ENCODE measurements at places on chromosomes 7 and 10. TPM values are rescaled to one million over a fixed set of nuclear protein-coding genes. Genes with fewer than 3 reads are reported as not detected.

Gene TMEM213
- total RNA-seq = not detected

Gene ADRA2A
- 0.64 TPM for total RNA-seq

DNA sequence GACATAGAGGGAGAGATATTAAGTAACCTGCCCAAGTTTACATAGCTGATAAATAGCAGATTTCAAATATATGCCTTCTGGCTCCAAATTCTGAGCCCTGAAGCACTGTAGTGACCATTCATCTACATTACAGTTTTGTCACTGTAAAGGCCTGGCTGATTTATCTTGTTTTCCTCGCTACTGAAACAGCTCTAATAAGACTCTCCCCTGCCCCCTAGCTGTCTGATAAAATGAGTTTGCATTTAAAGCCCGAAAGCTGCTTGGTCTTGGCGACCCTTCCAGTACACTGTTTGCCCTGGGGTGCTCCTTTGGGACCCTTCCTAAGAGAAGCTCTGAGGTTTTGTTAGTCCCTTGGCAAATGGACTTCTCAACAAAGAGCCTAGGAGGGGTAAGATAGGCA is 59.7 kb upstream of the RAB11FIP2 start:
- no peak for DNase-seq

DNA sequence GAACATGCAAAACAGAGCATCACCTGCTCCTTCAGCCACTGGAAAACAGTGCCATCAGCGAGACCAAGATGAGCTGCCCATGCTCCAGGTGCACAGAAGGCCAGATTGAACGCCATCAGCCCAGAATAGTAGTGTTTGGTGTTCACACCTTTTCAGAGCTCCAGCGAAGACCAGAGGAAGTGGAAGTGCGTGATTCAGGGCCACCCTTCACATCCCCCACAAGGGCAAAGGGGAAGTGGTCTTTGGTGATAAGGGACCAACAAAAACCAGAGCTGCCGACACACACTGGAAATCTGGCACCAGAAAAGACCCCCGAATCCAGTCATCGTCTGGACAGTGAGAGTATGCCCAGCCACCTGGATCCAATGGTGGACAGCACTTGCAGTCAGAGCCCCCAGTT is 29.5 kb upstream of the TMEM72 start:
- no peak for DNase-seq

Gene CLRN3
- not detected for total RNA-seq

GRCh38 chr10:70832852-70833528 is 17.2 kb downstream of the SGPL1 start:
- no peak for DNase-seq

DNA sequence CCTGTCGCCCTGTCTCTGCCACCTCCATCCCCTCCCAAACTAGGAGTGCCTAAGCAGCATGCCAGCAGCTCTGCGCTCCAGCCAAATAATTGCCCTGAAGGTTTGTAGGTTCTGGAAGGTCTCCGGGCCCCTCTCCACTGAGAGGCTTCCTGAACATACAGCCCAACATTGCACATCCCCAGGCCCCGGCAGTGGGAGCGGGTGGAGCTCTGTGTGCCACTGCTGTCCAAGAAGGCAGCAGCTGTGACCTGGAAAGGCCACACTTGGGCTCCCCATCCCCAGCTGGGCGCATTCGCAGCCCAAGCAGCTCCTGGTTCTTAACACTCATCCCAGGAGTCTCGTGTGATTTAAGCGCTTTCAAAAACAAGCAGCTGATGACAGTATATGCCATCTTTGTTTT is 95.7 kb downstream of the COL13A1 start:
- DNase-seq = no peak

- DNase-seq = no peak
Observed at GRCh38 chr10:79052291-79053080, 16.3 kb upstream of the ZMIZ1 start.

GRCh38 chr7:137574812-137575211 is 231.3 kb upstream of the PTN start:
- DNase-seq = no peak

Gene RPEL1
- not detected for total RNA-seq

Gene YWHAG
- total RNA-seq = 238 TPM

Gene DUSP5
- total RNA-seq = 7.1 TPM

GRCh38 chr10:34121781-34122622 is 693.1 kb downstream of the PARD3 start:
- no peak for DNase-seq

DNA sequence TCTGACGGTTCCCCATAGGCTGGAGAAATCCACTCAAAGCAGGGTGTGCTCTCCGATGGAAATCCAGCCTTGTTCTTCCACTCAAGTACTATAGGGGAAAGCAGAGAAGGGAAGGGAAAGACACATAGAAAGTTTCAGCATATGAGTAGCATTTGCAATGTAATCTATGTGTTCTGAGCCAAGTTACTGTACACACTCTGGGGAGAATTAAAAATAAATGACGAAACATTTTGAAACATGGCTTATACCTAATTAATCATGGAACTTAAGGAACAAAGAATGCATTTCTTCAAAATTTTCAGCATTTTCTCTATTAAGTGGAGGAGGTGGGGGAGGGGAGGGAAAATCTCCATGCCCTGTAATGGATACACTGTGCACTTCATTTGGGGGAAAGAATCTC is 198.1 kb upstream of the HABP2 start:
- DNase-seq = no peak

Gene GDF10
- 0.32 TPM for total RNA-seq

DNA sequence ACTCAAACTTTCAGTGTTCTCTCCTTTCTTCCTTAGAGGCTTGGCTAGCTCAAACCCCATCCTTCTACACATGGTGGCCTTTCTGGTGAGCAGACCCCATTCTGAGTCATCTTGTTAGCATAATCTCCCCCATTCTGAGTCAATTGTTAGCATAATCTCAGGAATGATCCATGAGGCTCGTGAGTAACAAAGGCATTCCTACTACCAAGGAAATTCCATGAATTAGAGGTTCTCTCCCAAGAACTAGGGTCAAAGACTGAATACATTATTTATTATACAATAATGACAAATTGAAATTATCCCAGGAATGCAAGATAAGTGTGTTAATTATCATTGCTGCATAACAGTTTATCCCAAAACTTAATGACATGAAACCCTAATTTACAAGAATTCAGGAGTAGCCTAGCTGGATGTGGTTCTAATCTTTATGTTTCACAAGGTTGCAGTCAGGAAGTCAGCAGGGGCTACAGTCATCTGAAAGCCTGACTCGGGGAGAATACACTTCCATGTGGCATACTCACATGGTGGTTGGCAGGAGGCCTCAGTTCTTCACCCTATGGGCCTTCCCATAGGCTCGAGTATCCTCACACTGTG is 100.2 kb downstream of the MMRN2 start:
- no peak for DNase-seq

- DNase-seq = peak; percentile 88
Observed at GRCh38 chr7:135320268-135320667, 86.6 kb downstream of the STRA8 start.

- DNase-seq = no peak
Observed at GRCh38 chr10:31977440-31978155, 49.0 kb upstream of the ARHGAP12 start.

DNA sequence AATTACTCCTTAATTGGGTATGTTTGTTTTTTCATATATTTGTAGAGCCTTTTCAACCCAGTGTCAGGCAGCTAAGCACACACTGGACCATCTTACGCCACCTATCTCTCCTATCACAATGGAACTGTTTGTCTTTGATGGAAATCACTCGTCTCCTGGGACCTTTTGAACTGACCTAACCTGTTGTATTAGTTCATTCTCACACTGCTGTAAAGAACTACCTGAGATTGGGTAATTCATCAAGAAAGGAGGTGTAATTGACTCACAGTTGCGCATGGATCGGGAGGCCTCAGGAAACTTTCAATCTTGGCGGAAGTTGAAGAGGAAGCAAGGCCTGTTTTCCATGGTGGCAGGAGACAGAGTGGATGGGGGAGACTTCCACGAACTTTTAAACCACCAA is 182.0 kb downstream of the TCERG1L start:
- DNase-seq = no peak

Gene GJD4
- not detected for total RNA-seq

DNA sequence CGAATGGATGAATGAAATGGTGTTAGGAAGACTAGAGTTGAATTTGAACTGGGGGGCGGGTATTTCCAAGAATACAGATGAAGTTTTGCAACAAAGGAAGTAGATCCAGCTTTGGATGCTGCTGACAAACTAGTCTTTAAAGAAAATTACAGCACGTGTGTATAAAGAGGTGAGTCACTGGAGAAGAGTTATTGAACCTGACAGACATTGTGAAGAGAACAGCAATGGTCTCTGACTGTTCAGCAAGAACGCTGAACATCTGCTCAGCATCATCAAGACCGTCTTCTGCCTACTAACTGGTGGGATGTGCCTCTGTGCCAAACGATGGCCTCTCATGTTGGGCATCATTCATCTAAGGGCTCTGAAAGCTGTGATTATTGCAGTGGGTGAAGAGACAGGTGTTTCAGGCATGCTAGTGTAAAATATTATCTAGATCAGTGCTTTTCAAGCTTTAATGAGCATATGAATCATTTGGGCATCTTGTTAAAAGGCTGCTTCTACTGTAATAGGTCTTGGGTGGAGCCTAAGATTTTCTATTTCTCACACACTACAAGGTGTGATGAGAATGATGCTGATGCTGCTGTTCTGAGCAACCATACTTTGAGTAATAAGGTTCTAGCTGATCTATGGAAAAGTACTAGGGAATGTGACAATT is 291.3 kb downstream of the PTEN start:
- DNase-seq = no peak

DNA sequence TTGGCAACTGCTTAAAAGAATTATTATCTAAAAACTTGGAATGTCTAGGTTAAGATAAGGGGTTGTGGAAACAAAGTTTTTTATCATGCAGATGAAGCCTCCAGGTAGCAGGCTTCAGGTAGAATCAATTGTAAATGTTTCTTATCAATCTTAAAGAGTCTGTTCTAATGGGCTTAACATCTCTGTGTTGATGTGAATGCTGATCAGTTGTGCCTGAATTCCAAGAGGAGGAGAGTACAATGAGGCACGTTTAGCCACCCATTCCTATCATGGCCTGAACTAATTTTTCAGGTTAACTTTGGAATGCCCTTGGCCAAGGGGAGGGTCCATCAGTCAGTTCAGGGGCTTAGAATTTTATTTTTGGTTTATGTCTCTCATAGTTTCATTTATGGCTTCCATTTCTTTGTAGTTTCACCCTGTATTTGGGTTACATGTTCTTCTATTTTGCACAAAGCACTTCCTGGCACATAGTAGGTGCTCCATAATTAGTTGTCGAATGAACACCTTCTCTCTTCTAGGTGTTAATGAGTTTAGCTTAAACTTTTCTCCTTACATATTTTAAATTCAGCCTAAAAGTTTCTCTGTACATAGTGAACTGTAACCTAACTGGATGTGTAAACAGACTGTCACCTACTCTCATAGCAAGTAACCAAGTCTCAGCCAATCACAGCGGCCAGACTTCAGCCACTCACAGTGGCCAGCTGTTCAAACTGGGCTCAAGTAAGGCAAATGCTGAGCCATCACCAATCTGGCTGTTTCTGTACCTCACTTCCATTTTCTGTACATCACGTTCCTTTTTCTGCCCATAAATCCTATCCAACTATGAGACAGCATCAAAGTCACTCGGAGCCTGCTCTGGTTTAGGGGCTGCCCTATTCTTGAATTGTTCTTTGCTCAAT is 34.7 kb downstream of the ALOX5 start:
- DNase-seq = no peak

- DNase-seq = no peak
Observed at GRCh38 chr7:90574820-90575187, 21.3 kb upstream of the CDK14 start.

GRCh38 chr10:79070081-79070605 is 1.4 kb downstream of the ZMIZ1 start:
- DNase-seq = peak; percentile 77

Gene ATOH7
- total RNA-seq = not detected

DNA sequence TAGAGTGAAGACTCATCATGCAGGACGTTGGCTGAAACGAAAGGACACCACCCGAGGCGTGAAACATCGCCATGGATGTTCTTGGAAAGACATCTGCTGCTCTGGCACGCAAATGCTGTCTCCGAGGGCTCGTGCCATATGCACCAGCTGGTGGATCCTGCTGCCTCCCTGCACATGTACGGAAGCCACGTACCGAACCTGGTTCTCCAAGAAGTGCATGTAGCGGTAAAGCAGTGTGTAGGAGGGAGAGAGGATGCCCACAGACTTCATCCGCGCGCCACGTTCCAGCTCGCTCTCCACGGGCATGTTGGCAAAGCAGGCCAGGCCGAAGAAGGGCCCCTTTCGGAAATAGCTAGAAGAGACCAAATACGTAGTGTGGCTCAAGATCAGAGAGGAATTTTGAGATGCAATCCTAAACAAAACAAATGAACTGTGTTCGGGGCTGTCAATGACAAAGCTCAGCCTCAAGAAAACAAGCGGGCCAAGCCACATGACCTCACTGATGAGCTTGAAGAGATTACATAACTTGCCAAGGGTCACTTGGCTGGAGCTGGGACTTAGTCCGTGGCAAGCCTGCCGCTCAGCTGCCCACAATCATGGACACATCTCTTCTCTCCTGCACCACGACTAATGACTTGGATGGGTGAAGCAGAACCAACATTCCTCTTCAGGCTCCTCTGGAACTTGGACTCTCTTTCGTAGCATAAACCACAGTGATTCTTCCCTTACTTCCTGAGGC is 16.5 kb downstream of the DENND11 start:
- DNase-seq = no peak

GRCh38 chr7:128404886-128405470 is 4.8 kb downstream of the IMPDH1 start:
- no peak for DNase-seq

- DNase-seq = no peak
Observed at GRCh38 chr10:85920311-85920710, 446.3 kb downstream of the GRID1 start.

Gene C10orf105
- 0.07 TPM for total RNA-seq

DNA sequence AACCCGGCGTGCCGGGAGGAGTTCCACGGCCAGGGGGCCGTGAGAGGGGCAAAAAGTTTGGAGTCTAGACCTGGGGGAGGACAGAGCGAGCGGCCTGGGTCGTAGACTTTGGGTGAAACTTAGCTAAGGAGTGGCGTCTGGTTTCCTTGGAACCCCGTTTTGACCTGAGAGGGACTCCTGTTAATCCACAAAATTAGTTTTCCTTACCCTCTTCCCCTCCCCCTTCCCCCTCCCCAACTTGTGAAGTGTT is 574 bp downstream of the MARCHF5 start:
- no peak for DNase-seq

Gene CADPS2
- 29.1 TPM for total RNA-seq

Gene CLDN3
- total RNA-seq = not detected

Gene IFIT1B
- not detected for total RNA-seq

GRCh38 chr10:42958142-42958868 is 118.6 kb upstream of the RET start:
- no peak for DNase-seq

GRCh38 chr10:88028654-88029053 is 165.2 kb downstream of the PTEN start:
- DNase-seq = no peak
